Muscle of leg (tissue), 16 donors: ENCODE measurements at places on chromosomes 3 and 15. TPM values are rescaled to one million over a fixed set of nuclear protein-coding genes. Genes with fewer than 3 reads are reported as not detected.
A peak's percentile ranks its signal among the peaks of the same experiment; 100 is the strongest.

DNA sequence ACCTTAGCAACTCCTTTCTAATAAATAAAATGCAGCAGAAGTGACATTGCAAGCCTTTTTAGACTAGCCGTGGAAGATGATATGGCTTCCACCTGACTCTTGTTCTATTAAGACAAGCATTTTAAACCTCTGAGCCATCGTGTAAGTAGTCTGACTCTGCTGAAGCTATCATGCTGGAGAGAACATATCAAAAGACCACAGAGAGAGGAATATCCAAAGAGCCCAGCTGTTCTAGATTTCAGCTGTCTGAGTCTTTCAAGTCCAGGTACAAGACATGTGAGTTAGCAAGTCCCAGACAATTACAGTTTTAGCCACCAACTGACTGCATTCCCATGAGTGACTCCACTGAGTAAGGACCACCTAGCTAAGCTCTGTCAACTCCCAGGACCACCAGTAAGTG is 517.0 kb upstream of the NAALADL2 start:
- peak; percentile 26 for DNase-seq

GRCh38 chr3:99319961-99320360 is 318.4 kb upstream of the COL8A1 start:
- peak; percentile 43 for DNase-seq

- DNase-seq: peak; percentile 71
Observed at GRCh38 chr3:15331606-15332404, 581 bp downstream of the SH3BP5 start.

SLC9C1 gene
- 0.06 TPM for polyA plus RNA-seq

KBTBD13 gene
- 1.8 TPM for polyA plus RNA-seq

CSTA gene
- polyA plus RNA-seq: 0.65 TPM
